ENCODE measurements at places on chromosomes 2 and 18.

DNA sequence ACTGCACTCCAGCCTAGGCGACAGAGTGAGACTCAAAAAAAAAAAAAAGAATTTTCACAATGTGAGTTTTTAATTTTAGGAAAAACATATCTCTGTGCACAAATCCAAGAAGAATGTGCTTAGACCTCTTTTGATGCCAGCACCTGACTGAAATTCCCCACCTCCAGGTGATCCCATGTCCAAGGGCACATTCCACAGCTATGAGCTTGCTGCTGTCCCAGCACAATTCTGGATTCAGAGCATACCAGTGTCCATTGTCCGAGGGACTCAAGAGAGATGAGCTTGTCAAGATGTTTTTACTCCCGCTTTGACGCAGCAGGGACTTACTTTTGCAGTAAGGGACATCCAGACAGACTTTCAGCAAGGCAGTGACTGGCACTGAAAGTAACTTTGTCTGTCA, 489.1 kb upstream of the ACVR2A start:
- DNase-seq, result no peak

GRCh38 chr2:190582736-190583506, 48.4 kb upstream of the NEMP2 start:
- DNase-seq, result no peak

- no peak for DNase-seq
These were observed 26.2 kb downstream of the R3HDM1 start for GRCh38 chr2:135557530-135557929.

DNA sequence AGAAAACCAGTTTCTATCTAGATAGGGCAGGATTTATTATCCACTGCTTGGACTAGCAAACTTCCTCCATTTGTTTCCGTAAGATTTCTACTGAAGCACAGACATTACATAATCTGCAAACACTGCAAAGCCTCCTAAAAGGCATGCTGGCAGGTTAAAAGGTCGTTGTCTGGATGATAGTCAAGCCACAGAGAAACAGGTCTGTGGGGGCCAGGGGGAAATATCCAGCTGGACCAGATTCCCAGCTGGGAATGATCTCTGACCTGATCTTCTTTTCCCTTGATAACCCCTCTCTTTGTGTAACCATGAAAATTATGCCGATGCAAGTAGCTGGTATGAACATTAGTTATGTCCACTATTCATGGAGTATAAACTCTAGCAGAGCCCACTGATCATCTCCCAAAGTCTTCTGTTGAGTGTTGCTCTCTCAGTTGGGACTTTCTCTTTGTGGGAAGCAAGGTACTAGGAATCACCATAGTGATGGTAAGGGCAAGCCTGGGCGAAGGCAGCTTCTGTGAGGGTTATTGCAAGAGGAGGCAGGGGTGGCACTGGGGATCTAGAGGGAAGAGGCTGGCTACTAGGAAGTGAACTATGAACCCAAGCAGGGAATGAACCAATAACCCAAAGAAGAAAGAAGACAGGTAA, 61.3 kb downstream of the GDF7 start:
- peak; percentile 36 for DNase-seq

DNA sequence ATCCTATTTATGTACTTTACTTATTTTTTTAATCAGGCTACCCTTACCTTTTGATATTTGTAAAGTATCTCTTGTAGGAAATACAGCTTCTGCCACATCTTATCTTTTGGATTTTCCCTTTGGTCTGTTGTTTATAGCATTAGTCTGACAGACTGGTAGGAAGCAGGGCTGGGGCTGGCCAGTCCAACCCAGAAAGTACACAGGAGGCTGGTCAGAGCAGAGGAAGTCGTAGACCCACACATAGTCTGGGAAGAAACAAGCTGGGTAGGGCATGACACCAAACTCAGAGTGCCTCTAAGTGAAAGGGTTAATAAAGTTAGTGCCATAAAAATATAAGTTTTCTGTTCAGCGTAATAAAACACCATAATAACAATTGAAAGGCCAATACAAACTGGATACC, 51.7 kb downstream of the BOLA3 start:
- DNase-seq, result no peak

- no peak for DNase-seq
These were observed 20.9 kb upstream of the TANK start for GRCh38 chr2:161139098-161139987.

- DNase-seq, result no peak
These were observed 9.4 kb upstream of the SERPINB7 start for GRCh38 chr18:63765837-63766236.

- DNase-seq, result no peak
These were observed 116.8 kb upstream of the PKDCC start for GRCh38 chr2:41930807-41931566.

DNA sequence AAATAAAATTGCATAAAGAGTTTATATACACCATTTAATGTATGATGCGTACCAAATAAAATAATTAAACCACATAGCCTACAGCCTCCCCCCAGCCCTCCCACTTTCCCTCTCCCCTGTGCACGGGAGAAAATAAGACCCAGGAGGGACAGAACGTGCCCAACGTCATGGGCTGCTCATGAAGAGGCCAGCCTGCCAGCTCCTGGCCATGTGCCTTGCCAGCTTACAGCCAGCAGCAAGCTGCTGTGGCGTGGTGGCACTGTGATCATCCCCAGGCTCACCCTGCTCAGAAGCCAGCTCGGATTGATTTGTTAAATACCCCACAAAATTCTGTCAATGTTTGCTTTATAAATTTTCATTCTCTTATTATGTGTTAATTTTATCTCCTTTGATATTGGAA, 7.6 kb downstream of the GPR148 start:
- no peak for DNase-seq

DNA sequence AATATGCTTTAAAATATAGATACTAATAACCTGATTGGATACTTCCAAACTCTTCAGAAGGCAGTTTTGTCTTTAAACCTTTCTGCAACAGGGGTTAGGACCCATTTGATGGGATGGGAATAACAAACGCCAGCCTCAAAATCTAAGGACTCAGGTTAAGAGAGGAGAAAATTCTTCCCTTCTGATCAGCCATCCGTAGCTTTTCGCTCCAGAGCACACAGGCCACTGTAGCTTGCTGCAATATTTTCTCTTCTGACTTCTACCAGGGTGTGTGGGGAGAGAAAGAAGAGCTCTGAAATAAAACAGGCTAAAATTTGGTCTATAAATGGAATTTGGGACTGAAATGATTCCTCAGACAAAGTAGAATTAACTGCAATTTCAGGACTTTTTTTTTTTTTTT, 95.1 kb downstream of the ALPK2 start:
- no peak for DNase-seq

DNA sequence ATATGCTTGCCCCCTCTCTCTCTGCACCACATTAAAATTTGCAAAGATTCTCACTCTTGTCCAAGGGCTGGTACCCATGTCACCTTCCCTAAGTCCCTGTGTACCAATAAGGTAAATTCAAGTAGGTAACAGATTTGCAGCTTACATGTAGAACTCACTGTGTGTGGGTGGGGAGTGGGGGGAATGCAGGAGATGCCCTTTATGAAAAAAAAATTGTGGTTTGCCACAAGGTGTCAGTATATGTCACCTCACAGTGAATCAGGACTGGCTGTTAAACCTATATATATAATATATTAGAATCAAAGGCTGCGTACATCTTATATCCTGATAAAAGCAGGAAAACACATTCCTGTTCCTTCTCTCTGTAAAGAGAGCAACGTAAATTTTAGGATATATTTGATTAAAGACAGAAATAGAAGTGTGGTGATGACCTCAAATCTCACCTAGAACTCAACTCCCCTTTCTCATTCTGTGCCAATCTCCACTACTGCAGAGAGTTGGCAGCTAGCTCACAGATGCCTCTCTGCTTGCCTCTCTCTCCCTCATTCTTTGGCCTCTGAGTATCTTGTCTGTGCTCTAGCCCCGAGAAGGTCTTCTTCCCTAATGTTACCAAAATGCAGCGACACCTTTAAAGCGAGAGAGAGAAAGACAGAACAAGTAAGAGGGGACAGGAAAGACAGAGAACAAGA, 536 bp downstream of the XDH start:
- DNase-seq, result no peak

DNA sequence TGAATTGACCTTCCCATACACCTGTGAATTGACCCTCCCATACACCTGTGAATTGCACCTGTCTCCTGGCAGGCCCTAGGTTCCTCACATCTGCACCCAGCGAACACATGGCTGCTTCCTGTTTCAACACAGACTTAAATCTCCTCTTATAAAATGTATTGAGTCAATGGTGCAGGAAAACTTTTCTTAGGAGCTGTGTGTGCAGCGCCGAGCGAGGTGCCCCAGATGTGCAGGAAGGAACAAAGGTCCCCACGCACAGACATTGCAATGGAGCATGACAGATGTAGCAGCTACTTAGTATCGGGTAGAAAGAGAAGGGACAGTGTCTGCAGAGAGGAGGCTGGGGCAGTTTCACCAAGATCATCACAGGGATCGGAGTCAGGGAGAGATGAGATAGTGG, 85.5 kb upstream of the PXDN start:
- DNase-seq, result no peak

- peak; percentile 58 for DNase-seq
These were observed 24.2 kb upstream of the CASP8 start for GRCh38 chr2:201235860-201236811.

- DNase-seq, result no peak
These were observed 60.0 kb upstream of the PXDN start for GRCh38 chr2:1804351-1804771.

DNA sequence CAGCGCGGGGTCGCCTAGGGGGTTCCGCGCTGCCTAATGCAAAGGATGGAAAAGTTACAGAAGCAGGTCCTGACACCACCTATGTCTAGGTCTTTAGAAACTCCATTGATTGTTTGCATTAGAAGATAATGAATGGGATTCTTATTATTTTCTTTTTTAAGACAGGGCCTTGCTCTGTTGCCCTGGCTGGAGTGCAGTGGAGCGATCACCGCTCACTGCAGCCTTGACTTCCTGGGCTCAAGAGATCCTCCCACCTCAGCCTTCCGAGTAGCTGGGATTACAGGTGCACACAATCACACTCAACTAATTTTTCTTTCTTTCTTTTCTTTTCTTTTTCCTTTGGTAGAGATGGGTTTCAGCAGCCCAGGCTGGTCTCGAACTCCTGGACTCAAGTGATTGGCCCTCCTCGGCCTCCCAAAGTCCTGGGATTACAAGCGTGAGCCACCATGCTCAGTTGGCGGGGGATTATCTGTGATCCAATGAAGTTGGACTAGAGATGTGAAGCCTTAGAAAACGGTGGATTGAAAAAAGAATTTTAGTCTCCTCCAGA, 761 bp upstream of the IDH1 start:
- no peak for DNase-seq

- no peak for DNase-seq
These were observed 2.9 kb upstream of the WDR7 start for GRCh38 chr18:56647951-56648893.

- no peak for DNase-seq
These were observed 134.8 kb downstream of the SEPTIN10 start for GRCh38 chr2:109478906-109479493.

- no peak for DNase-seq
These were observed 28.4 kb upstream of the GPC1 start for GRCh38 chr2:240407090-240407489.

- DNase-seq, result no peak
These were observed 130.8 kb upstream of the ID2 start for GRCh38 chr2:8550937-8551621.

GRCh38 chr2:38794235-38794946, 16.4 kb downstream of the GEMIN6 start:
- DNase-seq, result no peak

- DNase-seq, result no peak
These were observed 160.7 kb downstream of the SH3RF3 start for GRCh38 chr2:109289504-109290222.

DNA sequence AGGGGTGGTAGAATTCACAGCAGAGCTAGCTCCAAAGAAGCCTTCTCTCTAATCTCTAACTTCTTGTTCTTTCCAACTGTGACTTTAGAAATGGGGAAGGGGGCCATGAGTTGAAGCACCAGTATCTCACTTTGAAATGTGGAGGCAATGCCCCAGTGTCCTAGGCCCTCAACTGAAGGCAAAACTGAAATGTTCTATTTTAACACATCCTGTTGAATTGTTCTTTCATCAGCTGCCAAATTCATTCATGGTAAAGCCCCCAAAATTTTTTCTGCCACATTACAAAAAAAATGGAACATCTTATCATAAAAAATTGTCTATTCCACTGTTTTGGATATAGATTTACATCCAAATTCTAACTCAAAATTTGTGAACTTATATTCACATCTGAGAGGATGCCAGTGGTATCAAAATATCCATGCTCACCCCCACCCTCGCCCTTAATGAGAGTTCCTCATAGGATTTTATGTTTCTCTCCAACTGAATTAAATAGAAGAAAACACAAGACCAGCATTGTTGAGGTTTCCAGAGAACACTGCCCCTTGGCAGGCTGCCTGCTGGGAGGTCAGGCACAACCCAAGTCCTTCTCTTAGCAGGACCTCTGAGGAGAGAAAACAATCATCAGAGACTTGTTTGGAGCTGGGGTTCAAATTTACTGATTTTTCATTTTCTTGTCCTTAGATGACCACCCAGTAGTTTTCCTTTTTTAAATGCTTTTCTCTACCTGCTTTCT, 147.4 kb upstream of the PGAP1 start:
- no peak for DNase-seq

GRCh38 chr2:58350484-58350883, 109.4 kb upstream of the FANCL start:
- DNase-seq, result no peak

DNA sequence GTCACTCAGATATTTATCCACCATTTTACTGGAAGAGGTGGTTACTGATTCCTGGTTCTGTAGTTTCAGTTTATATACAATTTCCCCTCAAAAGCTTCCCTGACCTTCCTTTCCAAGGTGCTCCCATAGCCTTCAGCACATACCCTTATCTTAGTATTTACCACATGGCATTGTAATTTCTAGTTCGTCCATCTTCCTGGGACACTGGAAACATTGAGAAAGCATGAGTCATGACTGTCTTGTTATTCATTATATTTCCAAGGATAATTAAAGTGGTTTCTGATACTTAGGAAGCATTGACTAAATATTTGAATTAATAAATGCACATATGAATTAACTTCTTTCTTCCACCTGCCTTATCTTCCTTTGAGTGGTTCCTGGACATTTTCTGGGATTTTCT, 203.8 kb downstream of the ETAA1 start:
- no peak for DNase-seq

DNA sequence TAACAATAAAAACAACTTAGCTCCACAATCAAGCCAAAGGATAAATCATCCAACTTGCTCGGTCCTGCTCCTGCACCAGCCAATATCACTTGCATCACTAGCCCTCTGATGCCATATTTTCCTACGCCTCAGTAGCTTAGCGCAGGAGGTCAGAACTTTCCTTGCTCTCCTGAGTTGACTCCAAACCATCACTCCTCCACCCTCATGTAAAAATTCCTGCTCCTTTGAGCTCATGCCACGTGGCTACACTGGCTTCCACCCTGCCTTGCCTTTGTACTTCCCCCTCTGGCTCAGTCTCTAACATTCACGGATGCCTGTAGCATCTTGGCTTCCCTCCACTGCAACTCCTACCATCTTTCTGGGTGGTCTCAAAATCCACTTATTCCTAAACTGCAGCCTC, 25.2 kb downstream of the AAK1 start:
- no peak for DNase-seq

Data from WERI-Rb-1 (cell line).